ENCODE measurements at places on chromosomes 1 and 21.

GRCh38 chr21:42235593-42235992 lies 16.7 kb downstream of the ABCG1 start:
- no peak for DNase-seq

DNA sequence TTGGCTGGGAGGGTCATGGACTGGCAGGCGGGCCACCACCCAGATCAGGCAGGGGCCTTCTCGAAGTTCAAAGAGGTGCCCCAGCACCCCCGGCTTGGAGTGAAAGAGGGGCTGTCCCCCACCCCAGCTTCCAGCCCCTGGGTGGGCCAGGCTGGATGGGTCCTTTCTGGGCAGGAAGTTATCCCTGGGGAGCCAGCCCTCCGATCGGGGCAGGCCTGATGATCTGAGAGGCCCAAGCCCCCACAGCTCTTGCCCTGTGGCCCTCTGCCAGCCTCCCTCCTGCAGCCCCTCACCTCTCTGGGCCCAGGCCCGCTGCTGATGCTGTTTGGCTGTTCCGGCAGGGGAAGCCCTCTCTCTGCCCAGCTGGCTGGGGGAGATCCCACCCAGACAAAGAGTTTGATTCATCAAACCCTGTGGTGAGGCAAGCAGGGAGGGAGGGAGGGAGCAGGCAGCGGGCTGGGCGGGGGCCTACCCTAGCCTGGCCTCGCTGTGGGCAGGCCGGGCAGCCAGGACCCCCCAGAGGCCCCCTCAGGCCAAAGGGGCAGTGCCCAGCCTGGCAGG lies 2.5 kb downstream of the ARHGEF19 start:
- no peak for DNase-seq

DNA sequence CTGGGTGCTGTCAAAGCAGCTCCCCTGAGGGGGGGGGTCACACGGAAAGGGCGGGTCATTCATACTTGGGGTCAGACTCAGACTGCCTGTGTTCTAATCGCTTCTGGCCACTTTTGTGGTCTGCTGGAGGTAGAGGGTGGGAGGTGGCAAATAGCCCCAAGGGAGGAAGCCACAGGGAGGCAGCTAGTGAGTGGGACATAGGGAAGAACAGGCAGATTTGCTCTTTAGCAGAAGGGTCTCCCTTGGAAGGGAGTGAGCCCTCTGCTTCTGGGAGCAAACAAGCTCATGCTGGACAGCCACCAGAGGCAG lies 24.5 kb downstream of the ACOT11 start:
- DNase-seq = no peak

GRCh38 chr21:44497703-44498126 lies 42.3 kb downstream of the KRTAP10-1 start:
- DNase-seq = no peak

- DNase-seq = no peak
These were observed 25.2 kb downstream of the ARHGEF10L start for GRCh38 chr1:17564458-17565393.

DNA sequence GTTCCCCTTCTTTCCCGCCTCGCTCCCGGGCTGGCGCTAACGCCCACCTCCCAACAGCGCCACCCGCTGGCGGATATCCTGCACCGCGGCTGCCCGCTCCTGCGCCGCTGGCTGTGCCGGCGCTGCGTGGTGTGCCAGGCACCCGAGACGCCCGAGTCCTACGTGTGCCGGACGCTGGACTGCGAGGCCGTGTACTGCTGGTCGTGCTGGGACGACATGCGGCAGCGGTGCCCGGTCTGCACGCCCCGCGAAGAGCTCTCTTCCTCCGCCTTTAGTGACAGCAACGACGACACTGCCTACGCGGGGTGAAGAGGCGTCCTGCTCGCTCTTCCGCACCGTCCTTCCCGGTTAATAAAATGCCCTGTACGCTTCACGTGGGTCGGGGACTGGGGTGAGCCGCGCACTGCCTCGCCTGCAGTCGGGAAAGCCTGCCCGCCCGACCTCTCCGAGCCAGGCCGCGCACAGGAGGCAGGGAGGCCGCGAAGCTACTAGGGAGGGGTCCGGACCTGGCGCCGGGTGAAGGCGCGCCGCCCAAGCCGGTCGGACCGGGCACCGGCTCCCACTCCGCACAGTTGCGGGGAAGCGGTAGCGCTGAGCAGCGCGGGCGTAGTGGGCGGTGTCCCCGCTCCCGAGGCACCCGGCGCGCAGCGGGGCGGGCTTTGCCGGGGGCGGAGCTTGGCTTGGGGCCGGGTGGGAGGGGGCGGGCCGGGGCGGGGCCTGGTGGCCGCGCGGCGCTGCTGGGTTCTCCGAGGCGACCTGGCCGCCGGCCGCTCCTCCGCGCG lies at the start of gene ADAM15:
Gene ADAM15, plus strand, starts transcription at position 757 of the 782 bp plus-strand sequence. CDS start 71 bp downstream, outside the sequence.
- peak; percentile 86 for DNase-seq

DNA sequence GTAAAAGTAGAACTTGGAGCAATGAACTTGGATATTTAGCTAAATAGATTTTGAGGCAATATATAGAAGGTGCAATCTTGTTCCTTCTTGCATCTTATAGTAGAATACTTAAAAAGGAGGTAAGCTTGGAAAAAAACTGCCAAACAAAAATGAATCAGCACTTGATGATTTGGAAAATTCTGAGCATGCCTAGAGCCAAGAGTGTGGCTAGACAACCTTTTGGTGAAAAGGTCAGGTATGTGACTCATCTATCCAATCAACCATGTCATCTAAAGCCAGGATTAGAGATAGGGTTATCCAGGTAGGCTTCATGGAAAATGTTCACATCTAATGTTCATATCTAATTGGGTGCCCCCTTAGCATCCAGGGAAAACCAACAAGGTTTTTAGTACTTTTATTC lies 515.0 kb downstream of the COL11A1 start:
- DNase-seq = no peak

- DNase-seq = no peak
These were observed 111.0 kb downstream of the ACTL8 start for GRCh38 chr1:17865912-17866739.

DNA sequence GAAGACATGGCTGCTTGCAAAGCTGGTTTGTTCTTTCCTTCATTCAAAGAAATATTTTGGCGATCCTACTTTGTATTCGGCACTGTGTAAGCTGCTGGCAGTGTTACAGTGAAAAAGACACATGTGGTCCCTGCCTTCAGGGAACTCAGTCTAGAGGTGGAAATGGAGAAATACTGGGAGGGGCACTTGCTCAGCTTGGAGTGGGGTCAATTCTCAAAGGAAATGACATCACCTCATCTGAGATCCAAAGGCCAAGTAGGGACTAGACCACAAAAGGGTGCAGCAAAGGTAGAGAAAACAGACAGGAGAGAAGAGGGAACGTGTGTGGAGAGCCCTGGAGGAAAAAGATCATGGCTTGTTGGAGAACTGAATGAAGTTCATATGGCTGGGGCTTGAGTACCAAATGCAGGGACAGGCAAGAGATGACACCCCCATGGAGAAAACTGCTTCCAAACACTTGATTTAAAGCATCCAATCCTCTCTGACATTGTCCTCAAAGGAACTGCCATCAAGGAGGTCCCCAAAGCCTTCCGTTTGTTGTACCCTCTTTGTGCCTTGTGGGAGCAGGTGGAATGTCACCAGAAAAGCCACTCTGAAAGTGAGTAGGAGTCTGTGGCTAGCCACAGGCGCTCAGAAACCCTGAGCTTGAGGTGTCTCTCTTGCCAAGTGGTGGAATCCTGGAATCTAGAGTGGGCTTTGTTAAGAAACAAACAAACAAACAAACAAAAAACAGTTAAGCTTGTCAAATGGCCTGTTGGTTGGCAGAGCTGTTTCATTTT lies 48.3 kb upstream of the TDRD10 start:
- DNase-seq = no peak

GRCh38 chr1:154501423-154502065 lies 475 bp upstream of the TDRD10 start:
- DNase-seq = no peak

DNA sequence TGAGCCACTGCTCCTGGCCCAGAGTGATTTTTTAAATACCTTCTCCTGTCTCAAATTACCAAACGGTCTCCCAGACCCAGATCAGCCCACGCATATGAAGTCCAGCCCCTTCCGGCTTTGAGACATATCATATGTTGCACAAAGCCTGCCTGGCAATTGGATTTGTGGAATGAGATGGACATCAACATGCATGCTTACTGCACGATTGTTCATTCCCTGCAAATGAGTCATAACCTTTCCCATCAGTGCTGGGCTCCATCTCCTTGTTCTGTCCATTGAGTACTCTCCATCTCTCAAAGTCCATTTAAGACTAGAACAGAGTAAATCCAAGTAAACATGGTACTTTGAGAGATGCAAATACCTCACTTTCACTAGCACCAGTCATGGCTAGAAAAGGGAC lies 612.2 kb upstream of the USP24 start:
- DNase-seq = no peak

- DNase-seq = no peak
These were observed 21.7 kb upstream of the ACTRT2 start for GRCh38 chr1:2999571-2999970.

DNA sequence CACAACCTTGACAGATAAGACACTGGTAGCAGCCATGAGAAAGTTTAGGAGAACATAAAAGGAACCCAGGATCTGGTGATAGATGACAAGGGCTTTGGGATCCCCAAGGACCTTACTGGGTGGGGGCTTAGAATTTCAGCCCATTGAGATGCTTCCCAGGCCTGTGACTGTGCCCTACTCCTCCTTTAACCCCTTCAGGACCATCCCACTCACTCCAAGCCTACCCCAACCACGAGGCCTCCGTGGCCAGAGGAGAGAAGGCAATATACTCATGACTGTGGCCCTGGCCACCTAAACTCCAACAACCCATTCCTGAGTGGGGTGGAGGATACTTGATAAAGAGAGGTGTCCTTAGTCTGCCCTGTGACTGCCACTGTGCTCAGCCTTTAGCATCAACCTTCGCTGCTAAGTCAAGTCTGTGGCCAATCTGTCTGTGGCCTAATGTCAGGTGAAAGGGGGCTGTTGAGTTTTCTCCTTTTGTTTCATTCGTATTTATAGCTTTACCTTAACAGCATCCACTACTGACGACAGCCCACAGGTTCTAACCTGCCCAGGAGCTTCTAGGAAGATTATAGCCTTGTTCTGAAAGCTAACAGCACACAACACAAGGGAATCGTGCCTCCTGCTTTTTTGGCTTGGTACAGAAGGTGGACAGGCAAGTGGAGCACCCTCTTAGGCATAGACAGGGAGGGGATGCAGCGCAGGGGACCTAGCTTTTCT lies 16.9 kb upstream of the BCAR3 start:
- DNase-seq = no peak

- peak; percentile 23 for DNase-seq
These were observed 92.1 kb upstream of the CD53 start for GRCh38 chr1:110780600-110781484.

DNA sequence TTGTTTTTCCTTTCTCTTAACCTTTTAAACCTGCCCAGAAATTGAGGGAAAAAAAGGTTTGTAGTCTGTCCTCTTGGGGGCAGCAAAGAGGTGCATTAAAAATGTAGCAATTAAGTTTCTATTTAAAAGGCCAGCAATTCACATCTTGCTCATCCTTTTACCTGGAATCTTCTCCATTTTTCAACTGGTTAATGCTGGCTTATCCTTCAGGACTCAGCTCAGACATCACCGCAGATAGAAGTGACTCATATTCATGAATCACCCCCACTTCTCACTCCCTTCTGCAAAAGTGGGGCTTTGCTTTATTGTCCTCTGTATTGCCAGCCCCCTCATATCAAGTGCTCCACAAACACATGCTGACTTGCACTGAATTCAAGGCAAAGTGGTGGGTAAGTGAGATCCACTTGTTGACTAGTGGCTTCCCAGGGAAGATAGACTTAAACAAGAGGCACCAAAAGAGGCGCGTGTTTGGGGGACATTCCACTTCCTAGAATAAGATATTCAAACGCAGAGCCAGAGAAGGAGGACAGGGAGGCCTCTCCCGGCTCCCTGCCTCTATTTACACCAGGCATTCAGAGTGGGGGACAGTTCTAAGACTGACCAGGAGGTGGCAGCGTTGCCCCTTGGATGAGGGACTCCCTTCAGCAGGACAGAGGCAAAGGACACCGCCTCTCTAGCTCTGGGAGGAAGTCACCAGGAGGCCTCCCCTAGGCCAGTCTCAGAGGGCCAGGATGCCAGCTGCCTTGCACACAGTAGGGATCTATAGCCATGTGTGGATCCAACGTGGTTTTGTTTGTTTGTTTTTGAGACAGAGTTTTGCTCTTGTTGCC lies 23.2 kb upstream of the ZNF648 start:
- peak; percentile 13 for DNase-seq

DNA sequence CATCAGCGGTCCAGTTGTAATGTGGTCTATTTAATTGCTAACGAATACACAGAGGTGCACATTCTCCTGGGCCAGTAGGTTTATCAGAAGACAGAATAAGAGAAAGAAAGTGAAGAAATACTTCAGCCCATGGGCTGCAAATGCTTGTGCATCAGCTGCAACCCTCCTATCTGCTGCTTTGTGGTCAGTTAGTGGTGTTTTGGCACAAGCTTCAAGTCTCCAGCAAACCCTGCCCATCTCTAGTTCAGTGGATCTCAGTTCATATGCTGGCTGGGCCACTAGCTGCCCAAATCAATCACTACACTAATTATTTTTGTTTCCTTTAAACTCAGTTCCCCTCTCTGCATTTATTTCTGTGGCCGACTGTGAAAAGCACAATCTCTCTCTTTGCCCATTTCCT lies 124.2 kb downstream of the KCNJ6 start:
- no peak for DNase-seq

DNA sequence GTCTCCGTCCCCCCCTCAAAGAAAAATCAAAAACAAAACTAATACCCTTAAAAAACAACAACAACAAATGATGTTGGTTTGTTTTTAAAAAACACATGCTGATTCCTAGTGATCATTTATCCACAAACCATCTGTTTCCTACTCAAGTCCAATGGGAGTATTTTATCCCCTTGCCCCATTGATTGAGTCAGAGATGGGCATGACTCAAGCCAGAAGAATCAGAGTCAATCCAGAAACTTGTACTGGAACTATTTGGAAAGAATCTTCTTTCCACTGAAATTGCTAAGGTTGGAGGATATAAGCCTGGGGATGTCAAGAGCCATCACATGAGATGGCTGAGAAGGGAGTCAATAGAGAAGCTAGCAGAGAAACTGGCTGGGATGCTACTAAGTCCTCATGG lies 176.4 kb downstream of the MIS18A start:
- DNase-seq = no peak

- no peak for DNase-seq
These were observed 7.9 kb upstream of the CLDN14 start for GRCh38 chr21:36487641-36488307.

GRCh38 chr1:28134651-28135207 lies 41.8 kb downstream of the PTAFR start:
- no peak for DNase-seq

- no peak for DNase-seq
These were observed 20.0 kb upstream of the GPR153 start for GRCh38 chr1:6280761-6281451.

- DNase-seq = no peak
These were observed 16.8 kb downstream of the GNG4 start for GRCh38 chr1:235632506-235633401.

- no peak for DNase-seq
These were observed 10.6 kb downstream of the TNFRSF1B start for GRCh38 chr1:12177156-12177998.

GRCh38 chr1:67347688-67348472 lies 40.2 kb downstream of the IL12RB2 start:
- DNase-seq = peak; percentile 26

Measured in NCI-H1930 (cell line).